ENCODE measurements at places on chromosomes 5 and 9.

DNA sequence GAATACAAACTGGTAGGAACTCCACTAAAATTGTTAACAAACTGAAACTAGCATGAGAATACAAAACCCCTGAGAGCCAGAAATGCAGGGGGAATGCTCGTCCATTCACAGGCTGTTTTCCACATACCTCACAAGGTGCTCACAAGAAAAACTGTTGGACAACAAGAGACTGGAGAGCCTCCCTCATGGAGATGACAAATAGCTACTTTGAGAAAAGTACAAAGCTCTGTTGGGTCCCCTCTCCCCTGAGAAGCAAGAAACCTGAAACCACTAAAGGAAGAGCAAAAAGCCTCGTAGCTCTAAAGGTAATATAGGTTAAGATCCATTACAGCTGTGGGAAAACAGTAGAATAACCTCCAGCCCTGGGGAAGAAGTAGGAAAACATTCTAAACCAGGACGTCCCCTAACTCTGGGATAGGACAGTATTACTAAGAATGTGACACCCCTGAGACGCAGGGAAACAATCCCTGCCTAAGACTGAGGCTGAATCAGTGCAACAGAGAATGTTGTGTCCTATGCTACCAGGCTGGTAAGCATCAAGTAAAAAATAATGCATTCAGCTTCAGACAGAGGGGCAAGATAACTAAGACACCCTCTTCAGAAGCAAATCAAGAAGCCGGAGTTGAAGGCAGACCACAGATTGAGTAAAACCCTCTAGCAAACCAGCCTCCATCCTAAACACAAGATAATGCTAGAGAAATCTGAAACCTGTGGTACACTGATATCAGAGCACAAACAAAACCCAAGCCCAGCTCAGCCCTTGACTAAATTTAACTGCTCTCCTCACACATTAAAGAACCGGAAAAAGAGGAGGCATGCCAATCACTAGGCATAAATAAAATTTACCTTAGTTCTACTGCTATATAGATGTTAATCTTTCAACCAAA lies 160.2 kb downstream of the SSBP2 start:
- no peak overlapping the region for H3K27ac ChIP-seq
- H3K36me3 ChIP-seq: no peaks in the 10 kb centered on the region
- no peak overlapping the region for H3K4me3 ChIP-seq

DNA sequence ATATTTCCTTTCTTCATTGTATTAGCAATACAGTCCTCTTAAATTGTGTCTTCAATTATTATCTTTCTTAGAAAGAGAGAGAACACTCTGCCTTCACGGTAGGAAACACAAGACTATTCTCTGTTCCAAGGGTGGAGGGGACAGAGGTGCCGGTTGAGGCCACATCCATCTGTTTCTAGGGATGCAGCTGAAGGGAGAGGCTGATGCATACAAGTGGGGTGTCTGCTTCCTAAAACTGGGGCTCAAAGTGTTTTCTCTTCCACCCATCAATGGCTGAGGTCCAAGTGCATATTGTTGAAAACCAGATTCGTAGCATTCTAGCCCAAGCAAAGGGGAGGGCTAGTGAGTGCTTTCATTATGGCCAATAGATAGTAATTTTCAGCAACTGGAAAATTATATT lies 9.5 kb downstream of the IRX2 start:
- no peak overlapping the region for H3K4me3 ChIP-seq
- no peak for DNase-seq
- peaks cover 6% of the 10 kb centered on the region for H3K36me3 ChIP-seq
- peaks cover 37% of the 10 kb centered on the region for H3K4me1 ChIP-seq

GRCh38 chr5:14986413-14986812 lies 114.8 kb upstream of the ANKH start:
- no peaks in the 10 kb centered on the region for H3K36me3 ChIP-seq
- no peaks in the 10 kb centered on the region for H3K27me3 ChIP-seq
- DNase-seq: no peak
- H3K4me3 ChIP-seq: no peak overlapping the region
- H3K27ac ChIP-seq: no peak overlapping the region

GRCh38 chr9:99825172-99826046 lies 3.7 kb downstream of the NR4A3 start:
- H3K4me3 ChIP-seq: no peak overlapping the region
- H3K36me3 ChIP-seq: no peaks in the 10 kb centered on the region
- peaks cover 71% of the 10 kb centered on the region for H3K27me3 ChIP-seq
- no peak for DNase-seq

GRCh38 chr5:1704266-1704665 lies 95.4 kb downstream of the MRPL36 start:
- H3K4me1 ChIP-seq: no peaks in the 10 kb centered on the region
- no peaks in the 10 kb centered on the region for H3K36me3 ChIP-seq
- H3K4me3 ChIP-seq: no peak overlapping the region
- DNase-seq: no peak

GRCh38 chr9:30996761-30997160 lies 1387.7 kb upstream of the ACO1 start:
- no peaks in the 10 kb centered on the region for H3K27me3 ChIP-seq
- no peaks in the 10 kb centered on the region for H3K4me1 ChIP-seq
- H3K27ac ChIP-seq: no peak overlapping the region

- DNase-seq: no peak
- H3K4me3 ChIP-seq: peak overlapping the region; percentile 14
- no peaks in the 10 kb centered on the region for H3K27me3 ChIP-seq
These were observed 52.3 kb upstream of the ZSWIM6 start for GRCh38 chr5:61279725-61280124.

DNA sequence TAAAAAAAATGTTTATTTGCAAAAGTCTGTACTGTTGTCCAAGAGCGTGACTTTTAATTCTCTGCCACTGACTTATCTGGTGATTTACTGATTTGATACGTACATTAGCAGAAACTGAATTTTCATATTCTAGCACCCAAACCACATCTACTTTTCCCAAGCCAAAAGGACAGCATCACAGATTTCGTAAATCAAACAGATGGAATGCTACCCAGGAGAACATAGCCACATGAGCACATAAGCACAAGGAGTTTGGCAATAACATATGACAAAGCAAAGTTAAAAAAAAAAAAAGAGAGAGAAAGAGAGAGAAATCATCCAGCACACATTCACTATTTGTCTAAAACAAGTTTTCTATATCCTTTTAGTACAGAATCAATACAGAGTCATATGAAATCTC lies 83.7 kb downstream of the HINT1 start:
- H3K27me3 ChIP-seq: no peaks in the 10 kb centered on the region
- no peak overlapping the region for H3K4me3 ChIP-seq
- no peak overlapping the region for H3K27ac ChIP-seq
- no peaks in the 10 kb centered on the region for H3K36me3 ChIP-seq
- no peaks in the 10 kb centered on the region for H3K4me1 ChIP-seq

DNA sequence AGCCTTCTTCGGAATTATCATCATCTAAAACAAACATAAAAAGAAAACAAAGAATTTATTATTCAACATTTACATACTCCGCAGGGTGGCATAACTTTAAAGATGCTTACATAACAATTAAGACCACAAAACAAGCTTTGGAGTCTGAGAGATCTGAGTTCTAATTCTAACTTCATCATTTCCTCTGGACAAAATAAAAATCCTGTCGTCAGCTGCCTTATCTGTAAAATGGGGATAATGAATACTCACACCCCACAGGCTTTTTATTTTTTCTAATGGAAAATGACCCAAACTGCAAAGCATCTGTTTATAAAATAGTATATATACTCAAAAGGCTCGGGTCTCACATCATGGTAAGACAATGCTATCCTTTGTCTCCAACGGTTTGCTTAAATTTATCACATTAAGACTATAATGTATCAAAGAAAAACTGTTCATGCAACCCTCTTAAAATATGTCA lies 4.3 kb downstream of the ARRDC3 start:
- H3K27me3 ChIP-seq: no peaks in the 10 kb centered on the region
- H3K36me3 ChIP-seq: peaks cover 6% of the 10 kb centered on the region
- peak overlapping the region; percentile 99 for H3K27ac ChIP-seq
- no peak for DNase-seq

GRCh38 chr5:139164020-139164419 lies 34.1 kb downstream of the SIL1 start:
- H3K27ac ChIP-seq: no peak overlapping the region
- H3K27me3 ChIP-seq: no peaks in the 10 kb centered on the region
- H3K4me1 ChIP-seq: peaks cover 17% of the 10 kb centered on the region

- no peaks in the 10 kb centered on the region for H3K4me1 ChIP-seq
- no peak for DNase-seq
- H3K27me3 ChIP-seq: no peaks in the 10 kb centered on the region
- no peaks in the 10 kb centered on the region for H3K36me3 ChIP-seq
- H3K27ac ChIP-seq: no peak overlapping the region
- no peak overlapping the region for H3K4me3 ChIP-seq
These were observed 3.9 kb upstream of the CFAP95 start for GRCh38 chr9:69816735-69817134.

GRCh38 chr9:78103971-78104433 lies 72.4 kb upstream of the GNAQ start:
- DNase-seq: no peak
- H3K27me3 ChIP-seq: no peaks in the 10 kb centered on the region
- no peak overlapping the region for H3K4me3 ChIP-seq
- no peaks in the 10 kb centered on the region for H3K4me1 ChIP-seq
- no peak overlapping the region for H3K27ac ChIP-seq

GRCh38 chr5:180558232-180558631 lies 33.1 kb downstream of the SCGB3A1 start:
- no peaks in the 10 kb centered on the region for H3K4me1 ChIP-seq
- H3K27ac ChIP-seq: no peak overlapping the region
- H3K27me3 ChIP-seq: no peaks in the 10 kb centered on the region
- no peak overlapping the region for H3K4me3 ChIP-seq
- no peak for DNase-seq
- no peaks in the 10 kb centered on the region for H3K36me3 ChIP-seq

- H3K4me3 ChIP-seq: no peak overlapping the region
- no peaks in the 10 kb centered on the region for H3K27me3 ChIP-seq
- DNase-seq: no peak
These were observed 87.0 kb downstream of the IARS1 start for GRCh38 chr9:92206488-92206887.

GRCh38 chr5:61965490-61965889 lies 340.5 kb upstream of the KIF2A start:
- H3K4me1 ChIP-seq: peaks cover 22% of the 10 kb centered on the region
- H3K27me3 ChIP-seq: no peaks in the 10 kb centered on the region
- H3K27ac ChIP-seq: no peak overlapping the region
- DNase-seq: no peak

- no peak for DNase-seq
- H3K27me3 ChIP-seq: no peaks in the 10 kb centered on the region
- H3K27ac ChIP-seq: no peak overlapping the region
- H3K4me3 ChIP-seq: no peak overlapping the region
- H3K36me3 ChIP-seq: no peaks in the 10 kb centered on the region
- peaks cover 5% of the 10 kb centered on the region for H3K4me1 ChIP-seq
These were observed 100.8 kb downstream of the TMC1 start for GRCh38 chr9:72622186-72622585.

- no peak overlapping the region for H3K4me3 ChIP-seq
- no peaks in the 10 kb centered on the region for H3K27me3 ChIP-seq
- H3K27ac ChIP-seq: no peak overlapping the region
These were observed 75.0 kb downstream of the ADAMTS12 start for GRCh38 chr5:33816791-33817190.

DNA sequence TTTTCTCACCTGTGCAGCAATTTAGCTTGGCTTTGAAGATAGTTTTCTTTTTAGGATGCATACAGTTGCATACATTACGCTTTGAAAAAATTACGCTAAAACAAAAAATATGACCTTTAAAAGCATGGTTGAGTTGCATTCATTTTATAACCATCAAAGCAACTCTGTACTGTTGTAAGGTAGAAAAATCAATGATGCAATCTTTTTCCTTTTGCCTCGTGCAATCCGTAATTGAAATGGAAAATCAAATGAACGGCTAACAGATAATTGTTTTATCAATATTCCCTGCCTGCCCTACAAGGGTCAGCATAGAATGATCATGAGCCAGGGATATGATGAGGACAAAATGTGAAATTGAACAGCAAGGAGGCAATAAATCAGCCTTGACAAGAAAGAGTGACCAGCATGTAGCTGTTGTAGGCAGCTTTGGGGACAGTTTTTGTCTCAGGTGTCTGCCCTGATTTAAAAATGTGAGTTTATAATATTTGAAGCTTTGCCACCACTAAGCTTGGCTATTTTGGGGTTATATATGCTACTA lies 98.2 kb downstream of the PBX3 start:
- H3K4me1 ChIP-seq: no peaks in the 10 kb centered on the region
- H3K27ac ChIP-seq: no peak overlapping the region
- H3K4me3 ChIP-seq: no peak overlapping the region
- H3K27me3 ChIP-seq: no peaks in the 10 kb centered on the region
- no peak for DNase-seq

GRCh38 chr9:96419691-96419969 lies 1.5 kb upstream of the ZNF367 start:
- H3K36me3 ChIP-seq: no peaks in the 10 kb centered on the region
- peak overlapping the region; percentile 90 for H3K4me3 ChIP-seq
- H3K27ac ChIP-seq: peak overlapping the region; percentile 86
- DNase-seq: no peak
- peaks cover 39% of the 10 kb centered on the region for H3K4me1 ChIP-seq
- H3K27me3 ChIP-seq: no peaks in the 10 kb centered on the region

DNA sequence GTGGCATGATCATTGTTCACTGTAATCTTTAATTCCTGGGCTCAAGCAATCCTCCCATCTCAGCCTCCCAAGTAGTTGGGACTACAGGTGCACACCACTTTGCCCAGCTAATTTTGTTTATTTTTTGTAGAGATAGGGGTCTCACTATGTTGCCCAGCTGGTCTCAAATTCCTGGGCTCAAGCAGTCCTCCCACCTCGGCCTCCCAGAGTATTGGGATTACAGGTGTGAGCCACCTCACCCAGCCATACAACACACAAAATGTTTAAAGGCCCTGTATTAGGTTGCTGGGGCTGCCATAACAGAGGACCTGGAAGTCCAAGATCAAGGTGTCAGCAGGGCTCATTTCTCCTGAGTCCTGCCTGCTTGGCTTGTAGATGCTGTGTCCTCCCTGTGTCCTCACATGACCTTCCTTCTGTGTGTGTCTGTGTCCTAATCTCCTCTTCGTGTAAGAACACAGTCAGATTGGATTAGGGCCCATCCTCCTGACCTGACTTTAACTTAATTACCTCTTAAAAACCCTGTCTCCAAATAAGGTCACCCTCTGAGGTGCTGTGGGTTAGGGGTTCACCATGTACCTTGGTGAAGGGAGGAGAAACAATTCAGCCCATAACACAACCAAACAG lies 5.4 kb downstream of the UBE2QL1 start:
- no peaks in the 10 kb centered on the region for H3K36me3 ChIP-seq
- H3K4me3 ChIP-seq: no peak overlapping the region
- no peak for DNase-seq
- H3K4me1 ChIP-seq: no peaks in the 10 kb centered on the region
- peaks cover 39% of the 10 kb centered on the region for H3K27me3 ChIP-seq

All from keratinocyte (primary cell).